Stimulated activated CD8-positive, alpha-beta memory T cell treated with anti-CD3 and anti-CD28 coated beads, Interleukin-2, amount 100 ng/mL, for 1 hour (primary cell): ENCODE measurements at places on chromosomes 12 and 14.

- DNase-seq: no peak
Observed at GRCh38 chr12:104966677-104967076, 8.6 kb upstream of the SLC41A2 start.

- no peak for DNase-seq
Observed at GRCh38 chr14:61585598-61586543, 109.4 kb upstream of the HIF1A start.

- peak; percentile 7 for DNase-seq
Observed at GRCh38 chr12:67025543-67026114, 243.5 kb upstream of the CAND1 start.

GRCh38 chr12:10668526-10668925 is 5.3 kb downstream of the STYK1 start:
- no peak for DNase-seq

DNA sequence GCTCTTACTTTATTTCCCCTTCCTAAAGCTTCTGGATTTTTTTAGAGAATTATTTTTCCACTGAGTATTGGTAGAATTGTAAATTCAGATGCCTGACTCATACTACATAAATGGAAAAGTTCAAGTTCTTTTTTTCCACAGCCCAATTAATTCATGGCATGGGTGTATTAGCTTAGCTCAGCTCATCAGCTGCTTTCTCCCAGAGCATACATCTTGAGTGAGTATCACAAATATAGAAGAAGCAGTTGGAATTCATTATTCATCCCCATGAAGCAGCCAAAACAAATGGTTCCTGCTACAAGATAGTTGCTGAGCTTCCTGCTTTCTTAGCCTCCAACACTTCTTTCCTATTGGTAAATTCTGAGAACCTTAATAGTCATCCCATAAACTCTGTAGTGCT is 105.1 kb downstream of the C12orf50 start:
- no peak for DNase-seq
